Esophagus squamous epithelium (tissue), 5 donors: ENCODE measurements at places on chromosomes 11 and 22.

GRCh38 chr11:93024369-93024768 is 54.9 kb downstream of the MTNR1B start:
- DNase-seq, result no peak

DNA sequence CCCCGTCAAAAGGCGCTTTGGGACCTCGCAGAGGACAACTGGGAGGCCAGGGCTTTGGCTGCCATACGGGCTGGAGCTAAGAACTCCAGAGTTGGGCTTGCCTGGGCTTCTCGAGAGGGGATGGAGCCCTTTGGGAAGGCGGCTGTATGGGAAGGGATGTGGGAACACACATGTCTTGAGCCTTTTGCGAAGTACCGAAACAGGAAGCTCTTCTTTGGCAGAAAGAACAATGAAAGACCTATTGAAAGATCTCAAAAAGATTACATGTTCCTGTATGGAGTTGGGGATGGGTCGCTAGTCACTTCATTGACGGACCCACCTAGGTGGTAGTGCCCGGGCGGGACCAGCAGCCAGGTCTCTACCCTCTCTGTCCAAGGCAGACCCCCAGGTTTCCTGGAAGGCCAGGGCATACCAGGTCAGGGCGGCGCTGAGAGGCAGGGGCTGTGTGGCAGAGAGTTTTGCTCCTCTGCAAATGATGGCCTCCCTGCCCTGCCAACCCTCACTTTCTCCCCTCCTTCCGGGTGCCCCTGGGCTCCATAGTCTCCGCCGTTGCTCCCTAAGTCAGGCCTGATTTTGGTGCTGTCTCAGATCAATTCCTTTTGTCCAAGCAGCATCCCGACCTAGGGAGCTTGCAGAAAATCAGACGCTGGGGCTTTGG is 1.0 kb downstream of the ST14 start:
- DNase-seq, result no peak

- DNase-seq, result no peak
Measured at GRCh38 chr11:13983081-13983751, 20.7 kb downstream of the SPON1 start.

DNA sequence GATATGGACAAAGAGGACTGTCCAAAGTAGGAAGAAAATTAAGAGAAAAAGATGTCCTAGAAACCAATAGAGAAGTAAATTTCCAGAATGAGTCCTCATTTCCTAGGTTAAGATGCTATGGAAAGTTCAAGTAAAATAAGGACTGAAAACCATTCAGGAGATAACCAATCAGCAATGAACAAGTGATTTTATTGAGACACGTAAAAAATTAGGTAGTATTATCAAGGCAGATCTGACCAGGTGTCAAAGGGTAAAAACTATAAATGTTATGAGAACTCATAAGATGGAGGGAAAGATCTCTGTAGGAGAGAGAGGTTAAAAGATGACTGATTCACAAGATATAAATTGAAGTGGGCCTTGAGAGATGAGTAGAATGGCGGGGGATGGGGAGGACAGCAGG is 50.2 kb downstream of the SPATA19 start:
- no peak for DNase-seq

GRCh38 chr22:49508561-49508960 is 319.1 kb downstream of the BRD1 start:
- DNase-seq, result no peak

- DNase-seq, result no peak
Measured at GRCh38 chr11:33915526-33915925, 23.6 kb upstream of the LMO2 start.

- no peak for DNase-seq
Measured at GRCh38 chr11:62883673-62884072, 3.0 kb downstream of the SLC3A2 start.

- no peak for DNase-seq
Measured at GRCh38 chr22:37178350-37179125, 9.5 kb downstream of the C1QTNF6 start.

GRCh38 chr11:78830277-78830819 is 255.7 kb upstream of the NARS2 start:
- DNase-seq, result no peak

GRCh38 chr11:22133776-22134175 is 59.1 kb upstream of the ANO5 start:
- DNase-seq, result no peak

- no peak for DNase-seq
Measured at GRCh38 chr11:3944198-3944597, 88.7 kb downstream of the STIM1 start.

- DNase-seq, result no peak
Measured at GRCh38 chr11:16555956-16556355, 182.5 kb upstream of the C11orf58 start.

GRCh38 chr11:21771097-21771496 is 421.8 kb upstream of the ANO5 start:
- DNase-seq, result no peak

GRCh38 chr22:26134654-26135330 is 34.5 kb upstream of the SEZ6L start:
- no peak for DNase-seq

DNA sequence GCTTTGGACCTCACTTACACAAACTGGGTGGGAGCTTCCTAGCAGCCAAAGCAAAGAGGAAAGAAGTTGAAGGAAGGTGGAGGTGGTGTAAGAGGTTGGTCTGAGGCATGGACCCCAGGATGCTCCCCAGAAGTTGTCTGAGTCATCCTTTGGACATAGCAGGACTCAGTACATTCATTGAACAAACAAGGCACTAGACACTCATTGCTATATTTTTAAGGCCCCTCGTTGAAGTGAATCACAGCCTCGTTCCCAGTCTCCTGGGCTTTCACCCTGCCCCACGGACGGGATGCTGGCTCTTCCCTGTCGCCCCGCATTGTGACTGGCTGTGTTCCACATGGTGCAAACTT is 95.9 kb upstream of the FGF3 start:
- no peak for DNase-seq

GRCh38 chr11:355581-356458 is 13.5 kb upstream of the B4GALNT4 start:
- DNase-seq, result peak; percentile 65

DNA sequence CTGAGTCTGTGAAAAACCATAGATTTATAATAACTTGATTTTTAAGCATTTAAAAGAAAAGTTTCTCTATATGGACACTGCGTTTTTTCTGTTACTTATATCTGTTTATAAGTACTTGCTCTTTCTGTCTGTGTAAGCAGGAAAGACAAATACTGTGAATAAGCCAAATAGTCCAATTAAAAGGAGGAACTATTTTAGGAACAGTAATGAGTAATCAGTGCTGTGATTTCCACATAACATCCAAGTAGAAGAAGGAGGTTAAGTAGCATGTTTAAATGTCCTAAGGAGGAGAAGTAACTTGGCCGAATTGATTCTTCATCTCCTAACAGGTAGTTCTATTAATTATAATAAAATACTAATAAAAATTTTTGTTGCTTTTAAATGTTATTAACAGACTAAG is 40.8 kb downstream of the ZNF214 start:
- no peak for DNase-seq

DNA sequence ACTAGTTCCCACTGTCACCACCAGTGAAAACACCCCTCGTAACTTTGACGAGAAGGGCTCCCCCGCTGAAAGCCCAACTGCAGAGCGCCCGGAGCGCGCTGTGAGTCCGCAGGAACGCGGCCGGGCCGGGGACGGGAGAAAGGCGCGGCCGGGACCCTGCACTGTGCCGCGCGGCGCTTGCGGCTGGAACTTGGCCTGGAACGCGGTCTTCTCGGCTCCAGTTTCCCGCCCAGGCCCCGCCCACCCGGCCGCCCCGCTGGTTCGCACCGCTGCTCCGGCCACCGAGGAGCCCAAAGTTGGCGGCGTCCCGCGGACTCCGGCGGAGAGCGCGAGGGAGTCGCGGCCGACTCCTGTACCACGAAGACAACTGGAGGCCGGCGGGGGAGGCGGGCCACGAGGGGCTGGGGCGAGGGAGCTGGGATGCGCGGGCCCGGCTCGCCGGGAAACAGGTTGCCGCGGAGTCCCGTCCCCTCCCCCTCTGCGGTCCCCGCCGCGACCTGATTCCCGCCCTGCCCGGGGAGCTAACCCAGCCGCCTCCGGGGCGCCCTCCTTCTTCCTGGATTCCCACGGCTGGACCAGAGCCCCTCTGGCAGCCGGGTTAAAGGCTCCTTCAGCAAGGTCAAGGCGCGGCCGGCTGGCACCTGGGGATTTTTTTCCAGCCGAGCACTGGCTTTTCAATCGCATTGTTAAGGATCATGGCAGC is 3.4 kb downstream of the TENM4 start:
- DNase-seq, result no peak

DNA sequence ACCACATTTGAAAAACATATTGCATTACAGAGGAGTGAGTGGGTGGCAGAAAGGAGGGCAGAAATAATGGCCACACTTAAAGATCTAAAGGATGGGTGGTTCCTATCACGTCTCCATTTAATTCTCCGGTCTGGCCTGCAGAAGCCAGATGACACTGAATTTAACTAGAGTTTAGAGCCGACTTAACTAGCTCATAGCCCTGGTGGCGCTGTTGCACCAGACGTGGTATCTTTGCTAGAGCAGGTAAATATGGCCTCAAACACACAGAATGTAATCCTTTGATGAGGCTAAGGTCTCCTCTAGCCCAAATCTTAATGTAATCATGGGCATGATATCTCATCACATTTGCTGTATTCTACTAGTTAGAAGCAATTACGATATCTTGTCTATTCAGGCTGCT is 51.5 kb upstream of the GAL start:
- no peak for DNase-seq

- no peak for DNase-seq
Measured at GRCh38 chr11:92702037-92702804, 267.2 kb upstream of the MTNR1B start.

- peak; percentile 4 for DNase-seq
Measured at GRCh38 chr11:6926208-6927029, at the start of gene ZNF215. ZNF215 (plus strand) TSS chr11:6926426; CDS start chr11:6932273, 5,847 bp downstream.

GRCh38 chr22:47276450-47276820 is 514.0 kb downstream of the TBC1D22A start:
- DNase-seq, result no peak

DNA sequence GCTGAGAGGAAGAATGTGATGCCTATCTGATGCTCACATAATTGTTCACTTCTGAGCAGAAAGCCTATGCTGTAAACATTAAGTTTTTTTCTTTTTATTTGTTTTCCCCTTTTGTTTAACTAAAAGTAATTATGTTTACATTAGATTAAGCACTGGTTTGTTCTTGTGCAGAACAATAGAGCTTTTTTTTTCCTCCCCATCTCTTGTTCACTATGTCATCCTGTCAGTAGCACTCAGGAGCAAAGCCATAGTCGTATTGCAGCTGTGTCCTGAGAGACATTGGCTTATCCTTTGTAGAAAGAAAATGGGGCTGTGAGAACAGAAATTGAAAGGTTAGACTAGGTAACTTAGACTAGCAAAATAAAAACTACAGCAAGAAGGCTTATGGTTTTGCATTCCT is 301.8 kb upstream of the RAG2 start:
- DNase-seq, result no peak

GRCh38 chr11:100932474-100933100 is 197.0 kb downstream of the PGR start:
- DNase-seq, result no peak

DNA sequence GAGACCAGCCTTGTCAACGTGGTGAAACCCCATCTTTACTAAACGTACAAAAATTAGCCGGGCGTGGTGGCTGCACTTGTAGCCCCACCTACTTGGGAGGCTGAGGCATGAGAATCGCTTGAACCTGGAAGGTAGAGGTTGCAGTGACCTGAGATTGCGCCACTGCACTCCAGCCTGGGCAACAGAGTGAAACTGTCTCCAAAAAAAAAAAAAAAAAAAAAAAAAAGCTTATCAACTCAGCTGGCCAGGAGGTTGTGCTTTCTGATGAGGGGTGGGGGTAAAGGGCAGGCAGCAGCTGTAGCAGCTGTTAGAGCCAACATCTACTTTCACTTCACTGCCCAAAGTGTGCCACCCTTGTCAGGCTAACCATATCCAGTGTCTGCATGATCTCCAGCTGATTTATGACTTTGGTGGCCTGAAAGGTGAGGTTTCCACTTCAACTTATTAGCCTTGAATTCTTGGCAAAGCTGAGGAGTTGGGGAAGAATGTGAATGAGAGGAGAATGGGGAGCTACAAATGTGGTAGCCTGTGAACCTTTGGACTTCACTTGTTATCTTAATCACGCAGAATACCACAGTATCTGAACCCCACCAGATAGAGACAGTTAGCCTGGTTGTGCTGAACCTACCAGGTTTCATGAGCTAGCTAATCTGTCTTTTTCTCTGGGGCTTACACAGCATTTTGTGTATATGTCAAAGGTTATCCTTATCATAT is 19.6 kb downstream of the RNF121 start:
- DNase-seq, result no peak

GRCh38 chr22:24494528-24495364 is at the start of gene UPB1:
UPB1 (plus strand) TSS chr22:24495332; CDS start chr22:24495404, 72 bp downstream.
- no peak for DNase-seq

DNA sequence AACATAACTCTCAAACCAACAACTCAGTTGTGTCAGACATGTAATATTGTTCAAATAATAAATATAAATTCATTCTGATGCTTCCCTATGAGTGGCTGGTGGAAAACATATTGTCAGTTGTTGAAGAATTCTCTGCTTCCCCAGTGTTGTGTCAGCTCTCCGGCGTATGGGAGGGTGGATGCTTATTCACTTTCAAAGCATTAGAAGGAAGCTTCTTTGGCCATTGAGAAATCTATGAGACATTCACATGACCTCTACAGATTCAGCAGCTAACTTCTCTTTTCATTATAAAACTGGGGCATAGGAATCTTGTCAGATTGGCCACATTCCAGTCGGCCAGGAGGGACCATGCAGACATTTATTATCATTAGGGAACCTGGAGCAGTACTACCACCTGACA is 2.9 kb downstream of the OR51V1 start:
- DNase-seq, result no peak

- DNase-seq, result no peak
Measured at GRCh38 chr11:68545796-68546195, 85.2 kb downstream of the PPP6R3 start.

DNA sequence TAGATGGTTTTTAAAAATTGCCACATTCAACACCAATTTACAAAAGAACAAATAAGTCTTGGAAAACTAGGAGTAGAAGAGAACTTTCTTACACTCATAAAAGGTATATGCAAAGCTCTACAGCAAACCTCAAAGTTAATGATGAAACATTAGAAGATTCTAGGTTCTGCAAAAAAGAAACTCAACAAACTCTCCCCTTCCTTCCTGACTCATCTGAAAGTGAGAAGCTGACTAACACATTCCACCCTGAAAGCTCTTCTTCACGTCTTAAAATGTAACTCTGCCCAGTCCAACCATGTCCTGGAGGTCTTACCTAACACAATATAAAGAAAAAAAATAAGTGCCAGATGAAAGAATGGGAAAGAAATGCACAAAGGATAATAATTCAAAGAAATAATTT is 218.9 kb upstream of the ISX start:
- DNase-seq, result no peak

DNA sequence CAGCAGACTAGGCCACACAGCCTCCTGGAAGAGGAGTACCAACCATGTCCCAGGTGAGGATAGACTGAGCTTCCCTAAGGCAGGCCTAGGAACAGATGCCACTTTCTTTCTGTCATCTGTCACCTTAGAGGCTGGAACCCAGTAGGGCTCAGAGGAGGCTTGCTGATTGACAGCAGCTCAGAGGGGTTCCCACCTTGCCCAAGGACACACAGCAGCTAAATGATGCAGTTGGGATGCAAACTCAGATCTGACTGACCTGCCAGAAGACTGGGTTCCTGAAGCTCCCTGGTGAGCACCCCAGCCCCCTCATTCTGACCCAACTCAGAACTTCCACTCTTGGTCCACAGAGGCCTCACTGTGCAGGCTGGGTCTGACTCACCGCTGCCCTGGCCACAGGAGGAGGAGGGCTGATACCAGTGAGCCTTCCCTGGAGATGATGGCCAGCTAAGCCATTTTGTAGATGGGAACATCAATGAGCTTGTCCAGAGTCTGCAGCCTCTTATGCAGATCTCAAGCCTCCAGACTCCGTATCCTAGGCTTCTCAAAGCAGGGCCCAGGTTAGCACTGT is 14.0 kb downstream of the CAPN5 start:
- DNase-seq, result no peak
